Femur (tissue), 1 donor: ENCODE measurements at places on chromosomes 3 and 15.
A peak's percentile ranks its signal among the peaks of the same experiment; 100 is the strongest.

GRCh38 chr15:81270781-81271491 lies 53.0 kb downstream of the STARD5 start:
- DNase-seq: no peak

DNA sequence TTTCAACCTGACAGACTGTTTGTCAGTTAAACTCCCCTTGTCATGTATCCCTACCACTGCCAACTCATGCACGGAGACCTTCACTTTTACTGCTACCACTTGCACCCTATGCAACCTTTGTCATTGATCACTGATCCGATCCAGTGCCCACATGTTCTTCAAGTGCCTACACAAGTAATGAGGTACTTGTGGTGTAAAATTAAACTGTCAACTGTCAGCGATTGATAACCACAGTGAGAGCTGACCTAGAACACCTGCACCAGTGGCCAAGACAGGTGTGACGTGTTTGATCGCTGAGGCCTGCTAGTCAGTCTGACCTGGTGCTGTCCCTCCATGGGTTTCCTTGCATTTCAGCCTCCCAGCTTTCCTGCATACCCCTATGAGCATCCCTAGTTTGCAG lies 55.6 kb downstream of the MECOM start:
- no peak for DNase-seq

- peak; percentile 63 for DNase-seq
These were observed 1.3 kb upstream of the ETV5 start for GRCh38 chr3:186109897-186110803.

GRCh38 chr3:45244356-45244755 lies 18.3 kb upstream of the TMEM158 start:
- DNase-seq: no peak

DNA sequence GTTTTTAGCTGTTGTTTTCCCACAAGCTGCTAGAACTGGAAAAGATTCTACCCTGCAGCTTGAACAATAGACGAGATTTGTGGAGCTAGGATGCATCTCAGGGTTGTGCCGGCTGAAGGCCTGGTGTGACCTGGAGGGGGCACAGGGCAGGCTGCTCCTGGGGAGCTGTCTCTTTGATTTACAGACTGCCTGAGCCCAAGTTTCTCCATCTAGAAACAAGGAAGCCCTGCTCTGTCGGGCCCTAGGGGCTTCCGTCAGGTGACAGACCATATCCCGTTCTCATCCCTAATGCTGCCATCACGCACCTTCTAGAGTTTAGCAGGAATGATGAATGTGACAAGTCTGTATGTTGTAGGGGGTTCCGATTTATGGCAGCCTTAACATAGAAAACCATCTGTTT lies 7.9 kb upstream of the CPNE9 start:
- no peak for DNase-seq

GRCh38 chr3:131361464-131362421 lies 19.8 kb upstream of the NUDT16 start:
- DNase-seq: peak; percentile 62

DNA sequence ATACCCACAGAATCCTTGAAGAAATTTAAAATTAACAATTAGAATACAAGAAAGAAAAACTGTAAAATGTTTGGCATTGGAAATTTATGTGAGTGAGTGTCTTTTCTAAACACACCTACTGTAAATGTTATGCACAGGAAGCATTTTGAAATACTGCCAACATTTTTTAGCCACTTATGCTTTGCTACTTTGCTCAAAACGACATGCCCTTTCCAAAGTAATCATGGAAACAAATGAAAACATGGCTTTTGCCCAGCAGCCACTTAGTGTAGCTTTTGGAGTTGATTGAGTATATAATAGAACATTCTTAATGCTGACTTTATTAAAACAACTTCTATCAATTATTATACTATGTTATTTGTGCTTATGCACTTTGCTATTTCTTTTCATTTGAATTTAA lies 823.0 kb downstream of the CADM2 start:
- DNase-seq: no peak

DNA sequence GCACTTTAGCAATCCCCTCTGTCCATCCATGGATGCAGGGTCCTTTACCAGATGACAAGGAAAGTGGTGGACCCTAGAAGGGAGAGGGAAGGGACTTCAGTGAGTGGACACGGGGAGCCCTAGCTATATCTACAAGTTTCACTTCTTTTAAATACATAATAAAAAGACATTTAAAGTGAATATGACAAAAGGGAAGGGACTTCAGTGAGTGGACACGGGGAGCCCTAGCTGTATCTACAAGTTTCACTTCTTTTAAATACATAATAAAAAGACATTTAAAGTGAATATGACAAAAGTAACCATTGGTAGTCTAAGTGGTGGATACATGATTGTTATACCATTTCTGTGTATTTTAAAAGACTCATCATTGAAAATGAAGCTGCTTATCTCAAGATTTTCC lies 81.9 kb upstream of the HES1 start:
- no peak for DNase-seq

DNA sequence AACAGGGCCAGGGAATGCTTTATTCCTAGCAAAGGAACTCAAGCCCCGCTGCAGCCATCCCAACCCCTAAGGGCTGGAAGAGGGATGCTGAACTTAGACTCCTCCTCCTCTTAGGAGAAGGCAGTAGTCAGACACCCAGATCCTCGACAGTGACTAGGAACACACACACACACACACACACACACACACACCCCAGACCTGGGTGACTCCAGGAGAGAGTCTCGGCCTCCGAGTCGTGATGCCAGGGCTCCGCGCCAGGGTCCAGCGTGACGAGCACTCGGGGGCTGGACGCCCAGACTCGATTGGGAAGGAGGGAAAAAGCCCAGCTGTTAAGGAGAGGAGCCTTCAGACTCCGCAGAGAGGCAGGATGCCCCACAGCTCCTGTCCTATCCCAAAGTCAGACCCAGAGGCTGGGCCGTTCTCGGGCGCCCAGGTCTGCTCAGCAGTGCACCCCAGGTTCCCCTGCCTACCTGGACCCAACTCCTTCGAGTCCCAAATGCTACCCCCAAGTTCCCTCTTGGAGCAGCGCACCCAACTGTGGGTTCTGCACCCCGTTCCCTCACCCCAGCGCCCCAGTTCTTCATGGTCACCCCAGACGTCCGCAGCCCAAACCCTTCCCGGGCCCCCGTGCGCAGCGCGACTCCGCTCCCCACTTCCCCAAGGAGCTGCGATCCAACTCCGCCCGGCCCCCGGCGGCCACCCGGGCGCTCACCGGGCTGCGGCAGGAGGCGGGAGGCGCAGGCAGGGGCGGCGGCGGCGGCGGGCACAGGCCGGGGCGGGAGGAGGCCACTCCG lies 421 bp downstream of the BMF start:
- peak; percentile 83 for DNase-seq

GRCh38 chr15:70254311-70254869 lies 156.7 kb upstream of the TLE3 start:
- DNase-seq: peak; percentile 62

GRCh38 chr3:159593927-159594605 lies 394.6 kb upstream of the IL12A start:
- DNase-seq: no peak

- no peak for DNase-seq
These were observed 54.7 kb downstream of the TRPM1 start for GRCh38 chr15:31046759-31047359.

DNA sequence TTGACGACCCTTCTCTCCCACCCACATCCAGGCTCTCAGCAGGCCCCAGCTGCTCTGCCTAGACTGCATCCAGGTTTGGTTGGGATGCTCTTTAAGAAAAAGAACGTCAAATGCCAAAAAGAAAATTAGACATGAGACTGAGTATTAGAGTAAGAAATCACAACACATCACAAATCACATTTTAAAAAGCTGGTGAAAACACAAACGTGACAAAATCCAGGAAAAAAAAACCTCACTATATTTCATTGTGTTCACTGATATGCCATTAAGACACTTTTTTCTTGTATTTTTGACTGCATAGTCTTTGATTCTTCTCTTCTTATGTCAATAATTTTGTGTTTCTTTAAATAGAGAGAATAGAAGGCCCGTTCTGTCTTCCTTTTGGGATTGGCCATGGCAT lies 243.7 kb downstream of the TLE3 start:
- DNase-seq: no peak

- DNase-seq: no peak
These were observed 117.8 kb upstream of the IGF1R start for GRCh38 chr15:98530570-98530969.

GRCh38 chr3:71681224-71681668 lies 44.0 kb downstream of the EIF4E3 start:
- peak; percentile 70 for DNase-seq

DNA sequence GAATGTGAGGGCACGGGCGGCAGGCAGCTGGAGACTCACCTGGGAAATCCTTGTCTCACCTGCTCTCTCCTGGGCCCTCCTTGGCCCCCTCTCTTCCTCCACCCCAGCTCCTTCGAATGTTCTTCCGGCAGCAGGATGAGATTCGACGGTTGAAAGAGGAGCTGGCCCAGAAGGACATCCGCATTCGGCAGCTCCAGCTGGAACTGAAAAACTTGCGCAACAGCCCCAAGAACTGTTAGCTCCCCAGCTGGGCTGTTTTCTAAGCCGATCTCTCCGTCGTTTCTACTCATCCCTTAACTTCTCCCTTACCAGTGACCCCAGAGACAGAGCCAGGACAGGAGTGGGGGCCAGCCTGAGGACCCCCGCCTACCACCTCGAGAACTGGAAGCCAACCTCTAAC lies 95.0 kb downstream of the ANP32A start:
- peak; percentile 70 for DNase-seq

DNA sequence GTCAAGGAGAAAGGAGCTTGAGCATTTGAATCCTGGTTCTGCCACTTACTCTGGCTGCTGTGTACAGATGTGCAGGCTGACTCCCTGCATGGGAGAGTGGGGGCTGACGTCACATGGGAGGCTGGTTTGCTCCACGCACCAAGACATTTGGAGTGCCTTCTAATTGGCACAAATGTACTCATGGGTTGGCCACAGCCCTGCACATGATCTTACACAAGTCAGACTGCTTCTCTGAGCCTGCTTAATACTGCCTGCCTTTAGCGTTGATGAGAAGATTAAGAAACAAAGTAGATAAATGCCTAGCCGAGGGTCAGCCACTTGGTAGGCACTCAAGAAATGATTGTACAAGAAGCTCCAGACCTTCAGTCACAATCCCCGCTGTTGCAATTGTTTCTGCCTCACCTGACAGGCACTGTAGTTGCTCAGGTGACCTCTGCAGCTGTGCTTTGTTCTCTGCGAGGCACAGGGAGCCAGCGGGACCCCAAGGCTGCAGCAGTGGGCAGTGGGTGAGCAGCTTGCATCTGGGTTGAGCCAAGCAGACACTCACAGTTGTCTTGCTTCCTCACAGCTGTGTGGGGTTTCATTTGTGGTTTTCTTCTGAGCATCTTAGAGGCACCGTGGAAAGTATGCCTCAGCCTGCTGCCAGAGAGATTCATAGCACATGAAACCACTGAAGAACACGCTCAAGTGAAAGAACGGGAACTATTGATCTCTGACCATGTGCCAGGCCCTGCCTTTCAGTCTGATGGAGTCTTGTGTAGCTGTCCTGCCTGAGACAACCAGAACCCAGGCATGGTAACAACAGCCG lies 33.1 kb downstream of the GRK7 start:
- peak; percentile 59 for DNase-seq

- DNase-seq: no peak
These were observed 100.5 kb downstream of the KCNH8 start for GRCh38 chr3:19248767-19249166.
